Activated CD4-positive, alpha-beta T cell treated with anti-CD3 and anti-CD28 coated beads, Interleukin-2, amount 50 U/mL, for 4 hours (primary cell): ENCODE measurements at places on chromosomes 2 and 18.

GRCh38 chr18:54261894-54262293 lies 7.4 kb upstream of the POLI start:
- no peak for DNase-seq

GRCh38 chr2:136381722-136382633 lies 264.0 kb upstream of the CXCR4 start:
- DNase-seq = peak; percentile 27

- DNase-seq = no peak
These were observed 1.0 kb downstream of the MARS2 start for GRCh38 chr2:197705912-197706838.

DNA sequence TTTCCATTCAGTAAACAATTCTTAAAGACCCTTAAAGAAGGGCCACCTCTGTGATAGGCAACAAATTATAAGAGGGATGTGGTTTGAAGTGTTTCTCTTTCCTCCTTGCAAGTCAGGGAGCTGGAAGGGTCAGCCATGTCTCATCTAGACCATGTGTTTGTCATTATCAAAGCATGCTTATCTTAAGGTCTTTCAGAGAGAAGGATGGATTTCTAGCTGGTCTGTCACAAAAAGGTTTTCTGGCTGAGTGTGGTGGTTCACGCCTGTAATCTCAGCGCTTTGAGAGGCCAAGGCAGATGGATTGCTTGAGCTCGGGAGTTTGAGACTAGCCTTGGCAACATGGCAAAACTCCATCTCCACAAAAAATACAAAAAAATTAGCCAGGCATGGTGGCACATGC lies 59.2 kb upstream of the PEX13 start:
- no peak for DNase-seq

GRCh38 chr2:139825726-139826125 lies 1045.5 kb upstream of the NXPH2 start:
- DNase-seq = no peak
